Mesenteric fat pad (tissue), 1 donor: ENCODE measurements at places on chromosomes 5 and 9. TPM values are rescaled to one million over a fixed set of nuclear protein-coding genes. Genes with fewer than 3 reads are reported as not detected.

DNA sequence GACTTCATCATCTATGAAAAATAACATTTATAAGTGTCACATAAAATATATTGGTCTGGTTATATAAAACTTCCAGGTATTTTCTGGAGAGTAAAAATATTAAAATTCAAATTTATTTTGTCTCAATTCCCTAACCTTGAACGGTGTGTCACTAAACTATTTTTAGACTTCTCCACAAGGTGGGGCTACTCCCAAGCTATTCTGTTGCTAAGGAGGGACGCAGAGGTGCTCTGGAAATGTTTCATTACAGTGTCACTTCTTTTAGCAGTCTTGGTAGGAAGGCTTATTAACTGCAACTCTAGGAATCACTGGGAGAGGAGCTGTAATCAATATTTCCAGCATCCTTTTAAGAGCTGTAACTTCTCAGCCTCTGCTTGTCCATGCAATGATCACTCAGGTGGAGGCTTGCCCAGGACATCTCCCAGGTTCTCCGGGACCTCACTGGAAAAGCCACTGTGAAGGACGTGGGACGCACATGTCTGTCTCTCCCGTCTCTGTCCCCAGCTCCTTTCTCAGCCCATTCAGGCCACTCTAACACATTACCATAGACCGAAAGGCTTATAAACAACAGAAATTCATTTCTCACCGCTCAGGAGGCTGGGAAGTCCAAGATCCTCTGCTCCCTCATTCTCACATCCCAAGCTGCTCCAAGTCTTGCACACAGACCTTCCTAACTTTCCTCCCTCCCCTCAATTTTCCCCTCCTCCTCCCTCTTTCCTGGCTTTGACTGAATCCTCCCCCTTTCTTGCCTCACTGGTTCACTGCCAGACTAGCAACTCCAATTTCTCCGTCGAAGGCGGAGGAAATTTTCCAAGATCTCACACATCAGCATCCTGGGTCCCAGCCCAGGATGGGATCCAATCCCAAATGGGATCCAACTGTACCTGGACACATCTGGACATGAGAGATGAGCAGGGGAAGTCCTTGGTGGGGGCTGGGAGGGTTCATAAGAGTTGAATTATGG, 32.7 kb upstream of the DNAH5 start:
- no peak for DNase-seq

- no peak for DNase-seq
Measured at GRCh38 chr9:106934442-106935238, 71.7 kb downstream of the ZNF462 start.

- DNase-seq: no peak
Measured at GRCh38 chr5:43041110-43041668, 1.1 kb upstream of the ANXA2R start.

- DNase-seq: no peak
Measured at GRCh38 chr5:107696080-107696479, 25.3 kb upstream of the EFNA5 start.

DNA sequence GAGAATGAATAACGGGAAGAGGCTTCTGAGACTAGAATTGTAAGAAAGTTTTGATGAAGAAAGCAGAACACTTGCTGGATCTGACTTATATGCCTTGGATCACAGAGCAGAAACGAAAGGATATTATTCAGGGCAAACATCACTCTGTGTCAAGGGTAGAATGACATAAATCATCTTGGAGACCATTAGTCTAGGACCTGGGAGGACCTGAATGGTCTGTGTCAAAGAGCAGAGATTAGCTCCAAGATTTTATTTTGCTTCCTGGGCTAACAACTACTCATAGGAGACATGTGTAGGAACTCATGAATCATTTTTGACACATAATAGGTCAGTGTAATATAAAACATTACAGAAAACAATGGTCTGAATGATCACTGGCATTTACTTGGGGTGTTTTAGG, 417.9 kb downstream of the SLCO4C1 start:
- DNase-seq: no peak

DNA sequence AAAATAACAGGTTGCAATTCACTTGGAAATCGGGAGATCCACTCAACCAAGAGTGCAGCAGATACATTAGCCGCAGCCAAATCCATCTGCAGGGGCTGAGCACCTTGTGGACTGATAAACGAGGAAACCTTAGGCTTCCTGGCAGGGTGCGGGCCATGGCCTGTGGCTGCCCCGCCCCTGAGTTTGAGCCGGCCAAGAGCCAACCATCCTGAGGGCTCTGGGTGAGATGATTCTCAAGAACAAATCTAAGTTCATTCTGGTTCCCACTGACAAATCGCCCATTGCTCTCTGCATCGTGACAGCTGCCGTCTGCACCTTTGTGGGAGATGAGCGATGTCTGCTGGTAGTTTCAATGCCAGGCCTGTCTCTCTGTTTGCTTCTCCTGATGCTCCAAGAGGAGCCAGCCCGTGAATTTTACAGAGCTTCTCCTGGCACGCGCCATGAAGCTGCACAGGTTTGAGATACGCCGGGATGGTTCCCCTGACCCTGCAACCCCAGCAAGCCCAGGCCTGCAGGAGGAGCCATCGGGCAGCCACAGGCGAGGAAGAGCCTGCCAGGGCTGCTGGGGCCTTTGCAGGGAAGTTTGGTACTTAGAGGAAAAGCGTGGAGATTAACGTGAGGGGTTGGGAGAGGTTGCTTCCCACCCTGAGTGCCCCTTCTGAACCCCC, 154.0 kb downstream of the OLFM1 start:
- DNase-seq: no peak

- no peak for DNase-seq
Measured at GRCh38 chr5:107196500-107197059, 474.2 kb downstream of the EFNA5 start.

- no peak for DNase-seq
Measured at GRCh38 chr5:109994135-109994534, 304.4 kb downstream of the MAN2A1 start.

DNA sequence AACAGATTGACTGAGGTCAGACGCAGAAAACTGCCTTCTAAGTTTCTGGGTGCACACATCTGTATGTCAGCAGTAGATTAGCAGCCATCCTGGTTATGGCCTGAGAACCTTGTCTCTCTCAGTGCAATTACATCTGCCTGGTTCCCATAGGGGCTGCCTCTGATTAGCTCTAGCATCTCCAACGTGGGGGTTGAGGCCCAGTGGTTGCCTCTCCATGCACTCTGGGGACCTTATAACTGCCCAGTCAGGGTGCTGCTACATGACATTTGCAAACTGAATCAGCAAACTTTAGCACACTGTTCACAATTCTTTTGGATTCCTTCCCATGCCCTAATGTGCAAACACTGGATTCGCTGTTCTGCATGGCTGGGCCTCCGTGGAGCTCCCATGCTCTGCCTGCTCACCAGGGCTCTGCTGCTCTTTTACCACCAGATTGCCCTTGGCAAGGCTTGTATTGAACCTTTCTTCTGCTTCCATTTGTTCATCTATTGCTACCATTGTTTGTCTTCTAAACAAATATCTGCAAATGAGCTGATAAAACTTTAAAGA, 36.2 kb downstream of the SNX18 start:
- no peak for DNase-seq

- DNase-seq: no peak
Measured at GRCh38 chr5:52776116-52776515, 11.6 kb upstream of the ITGA1 start.

GRCh38 chr5:65307931-65308330, 173.8 kb downstream of the ADAMTS6 start:
- no peak for DNase-seq

GRCh38 chr9:87513161-87513560, 15.5 kb downstream of the DAPK1 start:
- DNase-seq: no peak

DNA sequence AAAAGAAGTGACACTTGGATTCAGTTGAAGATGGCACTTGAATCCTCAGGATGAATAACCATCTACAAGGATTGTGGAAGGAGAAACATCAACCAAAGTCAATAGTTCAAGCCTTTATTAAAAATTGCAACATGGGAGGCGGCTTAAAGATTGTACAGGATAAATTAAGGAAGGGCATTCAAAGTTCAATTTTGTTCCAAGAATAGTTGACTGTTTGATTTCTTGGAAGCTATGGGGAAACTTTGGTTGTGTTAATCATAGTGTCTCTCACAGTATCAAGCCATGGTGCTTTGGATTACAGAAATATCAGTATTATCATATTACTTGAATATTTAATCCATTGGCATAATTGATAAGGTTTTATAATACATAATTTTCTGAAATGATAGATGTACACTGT, 1844.3 kb downstream of the MAT2B start:
- DNase-seq: no peak

GRCh38 chr9:116234081-116234480, 80.5 kb downstream of the PAPPA start:
- DNase-seq: no peak

DNA sequence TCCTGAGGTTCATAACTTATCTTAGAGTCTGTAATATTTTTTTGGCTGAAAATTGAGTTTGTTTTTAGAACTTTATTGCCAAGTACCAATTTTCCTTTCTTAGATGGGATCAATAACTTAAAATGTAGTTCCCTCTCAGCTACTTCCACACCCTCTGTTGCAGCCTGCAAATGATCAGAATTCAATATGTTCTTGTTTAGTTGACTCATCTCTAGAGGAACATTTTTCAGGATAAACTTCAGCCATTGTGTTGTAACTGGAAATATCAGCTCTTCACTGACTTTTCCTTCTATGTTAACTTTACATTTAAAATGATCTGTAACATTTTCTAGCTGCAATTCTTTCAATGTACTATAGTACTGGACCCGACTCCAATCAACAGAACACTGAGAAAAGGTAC, 115.7 kb downstream of the ESM1 start:
- DNase-seq: no peak

GRCh38 chr9:18269561-18269960, 204.4 kb upstream of the ADAMTSL1 start:
- DNase-seq: no peak

- no peak for DNase-seq
Measured at GRCh38 chr9:84439250-84439649, 98.7 kb upstream of the SLC28A3 start.

GARIN3 gene
- total RNA-seq: not detected

SPINK7 gene
- not detected for total RNA-seq

REXO4 gene
- 13.1 TPM for total RNA-seq

WASHC1 gene
- 12.4 TPM for total RNA-seq
